ENCODE measurements at places on chromosomes 4 and X.

GRCh38 chr4:65422109-65422508 lies 248.2 kb downstream of the EPHA5 start:
- no peak for DNase-seq

GRCh38 chr4:176641237-176641636 lies 151.5 kb downstream of the VEGFC start:
- DNase-seq = no peak

DNA sequence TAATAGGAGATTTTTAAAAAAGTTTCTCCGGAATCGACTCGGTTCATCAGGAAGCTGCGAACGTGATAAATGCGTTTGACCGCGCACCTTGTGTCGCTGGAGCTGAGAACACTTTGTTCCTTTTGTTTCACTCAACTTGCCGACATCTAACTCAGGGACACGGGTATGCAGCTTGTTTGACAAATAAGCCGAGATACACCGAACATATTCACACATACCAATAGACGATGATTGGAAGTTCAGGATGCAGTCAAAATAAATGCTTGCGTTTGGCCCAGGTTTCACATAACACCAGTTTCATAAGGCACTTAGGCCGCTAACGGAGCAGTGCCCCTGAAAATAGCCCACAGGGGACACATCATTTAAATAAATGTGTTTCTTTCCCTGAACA lies 932 bp upstream of the SHISA3 start:
- no peak for DNase-seq

- DNase-seq = peak; percentile 7
Observed at GRCh38 chrX:154541896-154542722, 4.5 kb downstream of the G6PD start.

DNA sequence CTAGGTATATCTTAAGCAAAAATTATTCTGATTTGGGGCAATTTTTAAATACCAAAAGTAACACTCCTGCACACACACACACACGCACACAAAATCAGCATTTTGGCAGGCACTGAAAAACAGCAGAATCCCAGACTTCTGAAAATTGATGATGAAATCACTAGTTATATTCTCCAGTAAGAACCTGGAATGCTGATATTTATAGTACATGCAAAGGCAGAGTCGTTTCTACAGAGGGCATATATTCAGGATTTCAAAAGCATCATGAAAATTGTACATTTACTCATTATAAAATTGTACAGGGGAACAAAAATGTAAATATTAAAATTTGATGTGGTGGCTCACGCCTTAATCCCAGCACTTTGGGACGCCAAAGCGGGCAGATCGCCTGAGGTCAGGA lies 352.5 kb upstream of the PITX2 start:
- no peak for DNase-seq

DNA sequence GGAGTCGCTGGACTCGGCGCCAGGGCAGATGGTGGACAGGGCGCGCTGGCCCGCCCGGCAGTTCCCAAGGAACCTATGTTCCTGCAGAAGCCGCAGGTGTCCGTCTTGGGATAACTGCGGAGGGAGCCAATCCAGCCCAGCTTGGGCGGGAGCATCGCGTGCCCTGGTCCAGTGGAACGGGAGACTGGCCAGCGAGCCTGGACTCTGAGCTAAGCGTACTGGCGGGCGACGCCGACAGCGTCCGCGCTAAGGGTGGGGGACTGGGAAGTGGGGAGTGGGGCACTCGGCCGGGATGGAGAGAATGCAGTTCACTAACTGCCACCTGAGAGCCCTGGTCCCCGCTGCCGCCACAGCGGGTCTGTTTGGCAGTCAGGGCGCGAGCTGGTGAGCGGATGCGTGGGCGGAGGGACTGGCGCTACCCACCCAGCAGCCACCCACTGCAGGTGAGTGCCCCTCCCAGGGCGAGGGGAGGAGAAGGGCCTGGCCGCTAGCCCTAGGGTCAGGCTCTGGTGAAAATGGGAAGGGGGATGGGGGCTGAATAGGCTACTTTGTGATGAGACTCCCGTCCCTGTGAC lies 1.3 kb upstream of the MAMLD1 start:
- DNase-seq = no peak

DNA sequence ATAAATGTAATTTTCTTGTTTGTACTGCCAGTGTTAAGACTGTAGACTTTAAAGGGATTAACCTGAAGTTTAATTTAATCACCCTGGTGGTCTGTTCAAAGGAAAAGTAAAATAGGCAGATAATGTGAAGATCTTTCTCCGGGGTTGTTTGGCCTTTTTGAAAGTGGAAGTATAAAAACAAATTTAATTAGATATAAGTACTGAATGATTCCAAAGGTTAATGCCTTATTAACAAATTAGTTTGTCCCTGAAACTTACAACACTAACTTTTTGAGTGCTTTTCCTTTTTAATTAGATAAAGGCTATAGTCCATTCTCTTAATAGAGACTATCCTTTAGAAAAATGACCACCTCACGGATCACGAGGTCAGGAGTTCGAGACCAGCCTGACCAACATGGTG lies 10.4 kb upstream of the PGAM4 start:
- no peak for DNase-seq

GRCh38 chr4:60790608-60791007 lies 409.5 kb upstream of the ADGRL3 start:
- no peak for DNase-seq

GRCh38 chr4:183666088-183666487 lies 7.0 kb downstream of the TRAPPC11 start:
- DNase-seq = no peak

DNA sequence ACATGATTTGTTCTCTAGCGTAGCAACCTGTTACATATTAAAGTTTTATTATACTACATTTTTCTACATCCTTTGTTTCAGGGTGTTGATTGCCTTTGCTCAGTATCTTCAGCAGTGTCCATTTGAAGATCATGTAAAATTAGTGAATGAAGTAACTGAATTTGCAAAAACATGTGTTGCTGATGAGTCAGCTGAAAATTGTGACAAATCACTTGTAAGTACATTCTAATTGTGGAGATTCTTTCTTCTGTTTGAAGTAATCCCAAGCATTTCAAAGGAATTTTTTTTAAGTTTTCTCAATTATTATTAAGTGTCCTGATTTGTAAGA lies 2.4 kb downstream of the ALB start:
- no peak for DNase-seq

- DNase-seq = no peak
Observed at GRCh38 chrX:133923113-133923512, 62.3 kb downstream of the GPC3 start.

GRCh38 chrX:132614297-132614696 lies 125.5 kb upstream of the MBNL3 start:
- DNase-seq = no peak

GRCh38 chr4:184885602-184886001 lies 59.8 kb upstream of the ACSL1 start:
- DNase-seq = no peak
